Activated CD4-positive, CD25-positive, alpha-beta regulatory T cell (primary cell): ENCODE measurements at places on chromosomes 12 and 14.

DNA sequence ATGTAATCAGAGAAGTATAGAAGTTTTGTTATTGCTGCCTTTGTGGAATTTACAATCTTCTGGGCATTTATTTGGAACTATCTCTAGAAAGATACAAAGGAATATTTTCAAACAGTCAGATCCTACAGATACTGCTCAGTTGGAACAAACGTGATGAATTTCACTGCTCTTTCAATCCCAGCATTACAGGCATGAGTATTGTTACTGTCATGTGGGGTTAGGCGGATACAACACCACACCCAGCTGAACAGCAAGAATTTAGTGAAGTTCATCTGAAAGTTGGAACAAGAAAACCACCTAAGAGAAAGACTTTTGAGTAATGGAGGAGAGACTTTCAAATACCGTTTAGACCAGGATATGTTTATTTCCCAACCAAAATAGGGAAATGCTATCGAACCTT lies 123.3 kb upstream of the PLXNC1 start:
- no peak for DNase-seq

GRCh38 chr14:72420749-72421474 lies 473.0 kb downstream of the DPF3 start:
- DNase-seq: no peak

- DNase-seq: no peak
Measured at GRCh38 chr12:69464428-69464827, 5.8 kb upstream of the FRS2 start.

- DNase-seq: no peak
Measured at GRCh38 chr12:123856681-123857080, 94.6 kb downstream of the DNAH10 start.

- DNase-seq: no peak
Measured at GRCh38 chr12:14043776-14044175, 62.4 kb upstream of the GRIN2B start.

DNA sequence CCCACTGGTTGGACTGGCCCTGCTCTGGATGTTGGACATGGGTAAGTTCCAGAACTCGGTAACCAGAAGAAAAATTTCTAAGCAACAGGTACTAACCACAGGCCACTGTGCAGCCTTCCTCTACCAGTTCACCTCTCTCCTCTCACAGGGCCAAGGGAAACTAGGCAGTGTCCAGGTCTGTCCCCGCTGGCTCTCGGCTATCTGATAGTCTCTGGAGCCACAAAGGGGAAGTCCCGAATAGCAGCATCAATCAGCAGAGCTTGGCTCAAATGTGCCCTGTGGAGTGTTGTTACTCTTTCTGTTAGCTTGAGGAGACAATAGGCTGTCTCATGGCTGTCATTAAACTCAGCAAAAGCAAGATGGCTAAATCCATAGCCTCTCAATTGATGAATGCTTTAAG lies 73.2 kb downstream of the TSPAN11 start:
- no peak for DNase-seq

- no peak for DNase-seq
Measured at GRCh38 chr12:54173066-54173726, 15.6 kb downstream of the SMUG1 start.

DNA sequence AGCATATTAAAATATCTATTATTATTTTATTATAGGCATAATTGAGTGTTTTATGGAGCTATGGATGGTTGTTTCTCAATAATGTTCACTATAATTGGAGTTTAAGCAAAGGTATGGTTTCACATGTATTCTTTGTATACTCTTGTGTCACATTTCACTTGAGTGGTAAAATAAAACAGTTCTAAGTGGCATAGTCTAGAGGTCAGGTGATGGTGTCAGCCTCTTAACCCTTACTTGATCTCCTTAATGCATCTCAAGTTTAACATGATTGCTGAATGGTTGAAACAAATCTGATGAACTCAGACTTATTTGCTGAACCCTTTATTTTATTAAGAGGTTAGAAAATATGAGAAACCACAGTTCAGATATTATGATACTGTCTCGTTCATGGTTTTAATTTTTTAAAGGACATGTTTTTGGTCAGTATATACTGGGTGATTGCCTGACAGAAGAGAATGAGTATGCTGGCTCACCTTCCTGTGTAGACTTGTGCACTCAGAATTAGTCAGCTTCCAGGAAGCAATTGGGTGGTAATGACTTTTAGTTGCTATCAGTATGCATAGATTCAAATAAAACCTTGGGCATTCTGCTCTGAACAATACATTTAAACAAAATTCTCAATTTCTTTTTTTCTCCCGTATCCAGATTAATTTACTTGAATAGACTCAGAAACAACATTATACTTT lies 464.6 kb downstream of the PCNX1 start:
- no peak for DNase-seq

DNA sequence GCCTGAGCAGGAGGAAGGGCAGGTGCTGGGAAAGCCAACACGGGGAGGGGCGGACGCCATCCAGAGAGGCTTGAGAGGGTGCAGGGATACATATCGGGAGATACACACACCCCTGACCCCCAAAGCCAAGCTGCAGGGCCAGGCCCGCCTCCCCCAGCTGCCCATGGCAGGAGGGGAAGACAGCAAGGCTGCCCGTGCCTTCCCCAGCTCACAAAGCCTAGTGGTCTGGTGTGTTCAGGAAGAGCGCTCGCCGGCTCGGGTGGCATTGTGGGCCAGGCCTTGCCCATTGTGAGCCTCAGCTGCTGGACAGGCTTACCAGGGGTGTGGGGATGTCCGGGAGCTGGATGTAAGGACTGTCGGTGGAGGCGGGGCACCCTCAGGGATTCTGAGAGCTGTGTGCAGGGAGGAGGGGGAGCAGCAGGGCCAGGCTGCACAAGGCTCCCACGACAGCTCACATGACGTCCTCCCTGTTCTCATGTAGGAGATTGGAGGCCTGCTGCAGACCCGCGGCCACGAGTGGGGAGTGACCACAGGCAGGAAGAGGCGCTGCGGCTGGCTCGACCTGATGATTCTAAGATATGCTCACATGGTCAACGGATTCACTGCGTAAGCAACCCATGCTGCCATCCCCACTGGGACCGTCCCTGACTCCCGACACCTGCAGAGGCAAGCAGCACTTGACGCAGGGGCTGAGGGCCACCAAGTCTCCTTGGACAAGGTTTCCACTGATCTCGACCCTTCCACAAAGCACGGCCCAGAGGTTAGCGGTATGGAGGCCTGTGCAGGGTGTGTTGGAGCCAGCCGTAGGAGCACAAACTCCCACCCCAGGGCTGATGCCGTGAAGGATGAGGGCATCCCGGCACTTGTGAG lies 10.1 kb upstream of the SIVA1 start:
- no peak for DNase-seq

GRCh38 chr14:92441751-92442504 lies 71.7 kb upstream of the RIN3 start:
- no peak for DNase-seq

- DNase-seq: no peak
Measured at GRCh38 chr12:128743916-128744315, 79.8 kb downstream of the SLC15A4 start.

DNA sequence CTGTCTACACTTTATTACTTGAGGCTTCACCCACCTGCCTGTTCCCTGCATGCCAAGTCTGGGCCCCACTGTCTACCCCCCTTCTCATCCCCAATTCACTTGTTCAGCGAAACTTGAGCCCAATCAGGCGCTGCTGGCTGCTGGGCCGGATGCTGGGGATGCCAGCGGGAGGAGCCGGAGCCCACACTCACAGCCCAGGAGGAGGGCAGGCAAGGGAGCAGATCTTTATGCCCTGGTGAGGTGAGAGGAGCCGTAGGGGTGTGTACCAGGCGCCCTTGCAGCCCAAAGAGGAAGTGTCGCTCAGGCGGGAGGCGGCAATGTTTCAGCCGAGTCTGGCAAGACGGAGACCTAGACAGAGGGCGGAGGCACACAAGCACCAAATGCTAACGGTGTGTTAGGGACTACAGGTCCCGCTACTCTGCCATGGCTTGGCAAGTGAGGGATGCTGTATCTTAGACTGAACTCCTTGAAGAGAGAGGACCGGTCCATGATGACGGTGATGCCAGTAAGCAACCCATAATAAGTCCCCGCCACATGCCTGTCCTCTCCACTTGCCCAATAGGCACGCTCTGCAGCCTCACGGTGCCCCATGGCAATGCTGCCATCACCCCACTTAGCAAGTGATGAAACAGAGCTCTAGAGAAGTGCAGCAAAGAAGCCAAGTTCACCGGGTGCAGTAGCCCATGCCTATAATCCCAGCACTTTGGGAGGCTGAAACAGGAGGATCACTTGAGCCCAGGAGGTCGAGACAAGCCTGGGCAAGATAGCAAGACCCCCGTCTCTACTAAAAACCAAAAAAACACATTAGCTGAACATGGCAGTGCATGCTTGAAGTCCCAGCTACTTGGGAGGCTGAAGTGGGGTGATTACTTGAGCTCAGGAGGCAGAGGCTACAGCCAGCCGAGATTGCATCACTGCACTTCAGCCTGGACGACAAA lies 41.6 kb downstream of the LRRC74A start:
- DNase-seq: no peak

- DNase-seq: no peak
Measured at GRCh38 chr12:32920506-32921085, 24.0 kb upstream of the PKP2 start.

DNA sequence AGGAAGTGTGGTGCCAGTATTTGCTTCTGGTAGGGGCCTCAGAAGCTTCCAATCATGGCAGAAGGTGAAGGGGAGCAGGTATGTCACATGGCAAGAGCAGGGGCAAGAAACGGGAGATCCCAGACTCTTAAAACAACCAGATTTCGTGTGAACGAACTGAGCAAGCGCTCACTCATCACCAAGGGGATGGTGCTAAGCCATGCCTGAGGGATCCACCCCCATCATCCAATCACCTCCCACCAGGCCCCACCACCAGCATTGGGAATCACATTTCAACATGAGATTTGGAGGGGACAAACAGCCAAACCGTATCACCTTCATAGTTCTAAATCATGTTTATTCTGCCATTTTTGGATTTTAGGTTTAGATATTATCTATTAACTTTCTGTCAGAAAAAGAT lies 140.9 kb downstream of the TGFB3 start:
- no peak for DNase-seq

DNA sequence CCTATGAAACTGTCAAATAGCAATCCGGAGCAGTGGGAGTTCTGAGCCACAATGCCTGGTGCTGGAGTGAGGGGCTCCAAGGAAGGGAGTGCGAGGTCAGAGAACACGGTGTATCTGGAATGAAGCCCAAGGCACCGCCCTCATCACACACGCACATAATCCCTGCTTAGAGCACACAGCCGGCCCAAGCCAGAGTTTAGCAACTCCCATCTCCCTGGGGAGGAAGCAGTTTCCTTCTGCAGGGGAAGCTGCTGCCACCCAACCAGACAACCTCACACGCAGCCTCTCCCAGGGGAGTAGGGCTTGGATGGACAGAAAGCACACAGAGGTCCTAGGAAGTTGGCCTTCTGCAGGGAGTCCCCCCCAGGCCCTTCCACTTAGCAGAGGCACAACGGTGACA lies 31.3 kb downstream of the ACTN1 start:
- no peak for DNase-seq

GRCh38 chr12:47274760-47275159 lies 195.0 kb upstream of the AMIGO2 start:
- no peak for DNase-seq

DNA sequence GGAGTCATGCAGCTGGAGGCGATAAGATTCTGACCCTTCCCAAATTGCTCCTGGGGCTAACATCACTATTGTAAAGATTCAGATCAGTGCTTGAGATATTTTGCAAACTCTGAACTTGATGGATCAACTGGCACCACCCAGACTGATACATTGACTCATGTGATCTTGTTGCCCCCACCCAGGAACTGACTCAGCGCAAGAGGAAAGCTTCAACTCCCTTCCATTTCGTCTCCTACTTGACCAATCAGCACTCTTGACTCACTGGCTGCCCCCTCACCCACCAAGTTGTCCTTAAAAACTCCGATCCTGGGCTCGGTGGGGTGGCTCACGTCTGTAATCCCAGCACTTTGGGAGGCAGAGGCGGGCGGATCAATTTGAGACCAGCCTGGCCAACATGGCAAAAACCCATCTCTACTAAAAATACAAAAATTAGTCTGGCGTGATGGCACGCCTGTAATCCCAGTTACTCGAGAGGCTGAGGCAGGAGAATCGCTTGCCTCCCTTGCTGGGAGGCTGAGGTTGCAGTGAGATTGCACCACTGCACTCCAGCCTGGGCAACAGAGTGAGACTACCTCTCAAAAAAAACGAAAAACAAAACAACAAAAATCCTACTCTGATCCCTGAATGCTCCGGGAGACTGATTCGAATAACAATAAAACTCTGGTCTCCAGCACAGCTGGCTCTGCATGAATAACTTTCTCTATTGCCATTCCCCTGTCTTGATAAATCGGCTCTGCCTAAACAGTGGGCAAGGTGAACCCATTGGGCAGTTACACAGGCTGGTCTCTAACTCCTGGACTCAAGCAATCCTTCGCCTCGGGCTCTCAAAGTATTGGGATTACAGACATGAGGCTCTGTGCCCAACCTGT lies 9.8 kb upstream of the ARF6 start:
- DNase-seq: no peak

DNA sequence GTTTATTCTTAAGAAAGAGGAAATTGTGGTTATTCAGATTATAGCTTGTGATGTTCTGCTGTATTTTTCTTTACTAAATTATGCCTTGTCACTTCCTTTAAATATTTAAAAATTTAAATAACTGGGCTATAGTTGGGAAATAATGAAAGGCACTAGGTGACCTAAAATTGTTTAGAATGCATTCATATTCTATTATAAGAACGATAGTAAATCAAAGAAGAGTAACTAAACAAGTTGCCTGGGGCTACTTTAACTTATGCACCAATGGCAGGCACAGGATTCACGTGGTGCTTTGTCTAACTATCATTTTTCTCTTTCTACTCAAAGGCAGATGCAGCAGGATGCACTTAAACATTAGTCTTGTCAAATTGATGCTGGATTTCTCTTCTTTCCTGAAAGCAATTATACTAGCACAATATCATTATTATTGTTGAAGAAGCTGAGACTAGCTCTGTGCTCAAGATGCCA lies 190.7 kb upstream of the PPFIA2 start:
- no peak for DNase-seq

GRCh38 chr12:76026643-76027063 lies 4.9 kb downstream of the PHLDA1 start:
- DNase-seq: no peak

- no peak for DNase-seq
Measured at GRCh38 chr12:9694241-9694640, 24.7 kb downstream of the CLEC2D start.

DNA sequence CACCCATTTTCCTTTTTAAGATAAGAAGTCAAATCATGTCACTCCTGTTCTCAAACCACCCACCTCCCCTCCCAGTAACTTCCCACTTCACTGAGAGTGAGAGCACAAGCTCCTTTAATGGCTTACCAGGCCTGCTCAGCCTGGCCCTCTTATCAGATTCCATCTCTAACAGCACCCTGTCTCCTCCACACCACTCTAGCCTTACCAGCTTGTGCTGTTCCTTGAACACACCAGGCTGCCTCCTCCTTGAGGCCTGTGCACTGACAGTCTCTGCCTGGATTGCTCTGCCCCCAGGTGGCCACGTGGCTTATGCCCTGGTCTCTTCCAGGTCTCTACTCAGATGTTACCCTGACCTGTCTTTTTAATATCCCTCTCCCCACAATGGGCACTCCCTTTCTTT lies 40.1 kb upstream of the EVL start:
- DNase-seq: no peak
